ENCODE measurements at places on chromosomes 7 and 10.
A peak's percentile ranks its signal among the peaks of the same experiment; 100 is the strongest.

DNA sequence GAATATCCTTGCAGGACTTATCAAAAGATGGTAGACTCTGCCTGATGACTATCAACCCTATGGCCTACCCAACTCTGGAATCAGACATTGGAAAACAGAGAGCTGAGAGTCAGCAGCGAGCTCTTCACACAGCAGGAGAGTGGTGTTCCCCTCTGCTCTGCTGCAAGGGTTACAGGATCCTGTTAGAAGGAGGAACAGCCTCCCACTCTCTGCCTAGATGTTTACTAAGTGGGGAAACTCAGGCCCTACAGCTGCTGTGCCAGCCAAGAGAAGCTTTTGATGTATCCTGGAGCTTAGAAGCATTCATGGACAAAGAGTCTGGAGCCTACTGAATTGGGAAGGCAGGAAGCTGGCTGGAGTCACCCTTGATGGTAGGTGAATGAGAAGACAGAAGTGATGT lies 104.6 kb downstream of the ABLIM1 start:
- DNase-seq: no peak

- peak; percentile 62 for DNase-seq
These were observed 228.3 kb upstream of the TEX47 start for GRCh38 chr7:89023877-89024276.

DNA sequence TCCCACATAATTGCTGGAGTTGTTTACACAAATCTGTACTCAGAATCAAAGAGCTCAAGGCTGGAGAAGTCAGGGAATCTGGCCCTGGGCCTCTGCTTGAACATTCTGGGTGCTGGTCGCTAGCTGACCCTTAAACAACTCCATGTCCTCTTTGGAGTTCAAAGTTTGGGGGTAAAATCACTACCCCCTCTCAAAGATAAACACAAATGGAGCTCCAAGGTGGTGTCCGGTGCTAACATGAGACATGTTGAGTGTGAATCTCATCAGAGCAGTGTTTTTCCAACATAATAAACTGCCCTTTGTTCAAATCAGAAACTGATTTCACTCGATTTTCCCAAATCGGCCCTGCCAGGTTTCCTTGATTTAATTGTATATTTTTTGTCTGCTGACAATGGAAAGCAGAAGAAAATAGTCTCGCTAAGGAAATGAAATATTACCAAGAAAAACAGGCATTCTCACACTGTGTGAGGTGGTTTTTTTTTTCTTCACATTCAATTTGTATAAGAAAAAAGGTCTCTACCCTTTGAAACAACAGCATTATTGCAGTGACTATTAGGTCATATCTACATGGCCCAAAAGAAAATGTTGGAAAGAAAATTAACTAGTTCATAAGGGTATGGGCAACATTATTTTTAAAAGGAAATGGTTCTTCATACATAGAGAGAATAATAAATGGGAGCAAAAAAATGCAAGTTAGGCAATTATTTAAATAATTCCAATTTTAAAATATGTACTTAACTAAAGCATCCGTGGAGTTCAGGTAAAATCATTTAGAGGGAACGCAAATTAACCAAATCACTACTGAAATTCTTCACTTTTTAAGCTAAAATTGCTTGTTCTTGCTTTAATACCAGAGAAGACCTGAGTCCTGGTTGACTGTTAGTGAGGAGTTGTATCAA lies 56.1 kb upstream of the CAPZA2 start:
- no peak for DNase-seq

DNA sequence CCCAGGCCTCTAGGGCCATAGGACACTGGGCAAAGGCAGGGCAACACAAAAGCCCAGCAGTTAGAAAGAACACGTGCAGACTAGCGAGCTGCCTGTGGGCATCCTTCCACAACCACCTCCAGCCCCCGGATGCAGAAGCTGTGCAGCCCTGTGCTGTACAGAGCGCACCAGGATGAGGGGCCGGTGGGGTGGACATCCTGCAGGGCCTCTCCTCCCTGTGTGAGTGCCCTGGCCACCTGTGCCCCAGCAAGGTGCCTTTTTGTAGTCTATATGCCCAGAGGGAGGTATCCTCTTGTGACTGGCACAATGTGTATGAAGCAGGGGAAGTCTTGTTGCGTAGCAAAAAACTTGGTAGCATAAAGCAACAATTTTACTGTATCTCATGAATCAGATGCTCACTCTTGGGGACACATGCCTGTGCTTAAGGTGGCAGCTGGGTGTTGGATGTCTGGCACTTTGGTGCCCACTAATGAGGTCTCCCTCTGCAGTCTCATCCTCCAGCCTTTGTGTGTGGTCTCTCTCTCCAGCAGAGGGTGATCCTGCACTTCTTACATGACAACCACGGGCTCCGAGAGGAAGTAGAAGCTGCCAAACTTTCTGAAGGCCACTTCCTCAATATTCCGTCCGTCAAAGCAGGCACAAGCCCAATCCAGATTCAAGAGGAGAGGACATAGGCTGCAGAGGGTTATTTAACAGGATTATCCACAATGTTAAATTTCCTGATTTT lies 8.7 kb downstream of the NCAPG2 start:
- peak; percentile 78 for DNase-seq

- DNase-seq: no peak
These were observed 178.2 kb upstream of the ITGB1 start for GRCh38 chr10:33136271-33136670.

- DNase-seq: no peak
These were observed 56.1 kb downstream of the SP8 start for GRCh38 chr7:20730611-20731010.

DNA sequence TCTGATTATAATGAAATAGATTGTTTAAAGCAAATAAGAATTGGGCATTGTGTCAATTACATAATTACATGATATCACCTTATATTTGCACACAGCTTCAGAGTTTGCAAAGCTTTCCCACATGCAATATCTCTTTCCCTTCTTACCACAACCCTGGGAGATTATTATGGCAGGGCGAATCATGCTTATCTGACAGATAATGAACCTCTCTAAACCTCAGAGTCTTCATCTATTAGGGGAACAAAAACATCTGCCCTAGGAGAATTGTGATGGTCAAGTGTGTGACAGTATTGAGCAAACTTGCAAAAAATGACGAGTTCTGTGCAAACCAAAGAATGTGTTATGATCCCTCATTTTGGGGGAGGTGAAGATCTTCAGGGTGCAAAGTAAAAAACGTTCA lies 90.0 kb downstream of the MYOF start:
- DNase-seq: peak; percentile 51

GRCh38 chr10:44046605-44047004 lies 338.3 kb downstream of the CXCL12 start:
- peak; percentile 67 for DNase-seq

DNA sequence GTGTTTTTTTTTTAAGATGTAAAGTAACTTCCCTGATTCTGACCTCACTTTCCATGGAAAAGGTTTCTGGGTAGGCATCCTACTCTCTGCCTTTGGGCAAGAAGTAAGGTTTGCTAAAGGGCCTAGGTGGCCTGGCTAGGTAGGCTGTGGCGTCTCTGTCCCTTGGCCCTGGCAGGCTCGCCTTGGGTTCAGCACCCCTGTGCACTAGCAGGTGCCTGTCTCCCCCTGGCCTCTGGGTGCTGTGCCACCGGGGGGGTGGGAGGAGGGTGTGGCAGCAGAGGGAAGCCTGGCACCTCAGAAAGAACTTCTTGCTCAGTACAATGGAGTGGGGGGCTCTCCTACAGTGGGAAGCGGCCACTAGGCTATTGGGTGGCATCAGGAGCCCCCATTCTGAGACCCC lies 14.0 kb downstream of the TECPR1 start:
- DNase-seq: no peak

GRCh38 chr10:111835574-111835973 lies 348.0 kb downstream of the GPAM start:
- DNase-seq: peak; percentile 88

GRCh38 chr7:87047-87446 lies 105.3 kb upstream of the FAM20C start:
- DNase-seq: no peak

- DNase-seq: no peak
These were observed 151.8 kb downstream of the SFMBT2 start for GRCh38 chr10:7258948-7259523.

DNA sequence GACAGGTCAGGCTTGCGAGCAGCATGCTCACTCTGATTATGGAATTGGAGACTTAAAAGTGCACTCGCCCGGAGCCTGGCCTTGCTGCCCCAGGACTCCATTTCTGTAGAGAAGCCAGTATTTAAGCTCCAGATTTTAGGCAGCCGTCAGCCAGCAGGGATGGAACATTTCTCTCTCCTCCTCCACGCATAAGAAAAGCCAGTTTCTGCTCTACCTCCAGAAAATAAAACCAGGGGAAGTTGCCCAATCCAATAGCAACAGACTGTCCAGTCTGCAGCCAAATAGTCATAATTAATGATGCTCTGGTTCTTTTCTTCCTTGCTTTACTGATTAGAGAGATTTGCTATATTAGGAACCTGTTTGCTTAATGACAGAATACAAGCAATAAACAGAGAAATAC lies 203.2 kb downstream of the GFRA1 start:
- no peak for DNase-seq

DNA sequence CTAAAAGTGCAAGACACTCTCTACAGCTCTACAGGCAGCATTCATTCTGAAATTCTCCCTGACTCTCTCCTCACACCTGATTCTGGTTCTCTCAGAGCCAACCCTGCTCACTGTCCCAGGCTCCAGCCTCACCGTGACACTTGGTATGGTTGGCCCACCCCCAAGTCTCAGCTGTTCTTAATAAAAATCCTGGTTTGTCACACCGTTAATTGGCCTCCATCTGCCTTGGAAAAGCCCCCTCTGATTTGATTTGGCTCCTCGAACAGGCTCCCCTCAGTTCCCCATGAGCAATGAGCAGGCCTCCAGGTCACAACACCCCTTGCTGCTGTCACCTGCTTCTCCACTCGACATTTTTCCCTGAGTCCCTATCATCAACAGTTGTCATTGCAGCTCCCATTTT lies 507.3 kb upstream of the AUTS2 start:
- DNase-seq: no peak

- no peak for DNase-seq
These were observed 222.3 kb downstream of the SFMBT2 start for GRCh38 chr10:7188456-7189050.

DNA sequence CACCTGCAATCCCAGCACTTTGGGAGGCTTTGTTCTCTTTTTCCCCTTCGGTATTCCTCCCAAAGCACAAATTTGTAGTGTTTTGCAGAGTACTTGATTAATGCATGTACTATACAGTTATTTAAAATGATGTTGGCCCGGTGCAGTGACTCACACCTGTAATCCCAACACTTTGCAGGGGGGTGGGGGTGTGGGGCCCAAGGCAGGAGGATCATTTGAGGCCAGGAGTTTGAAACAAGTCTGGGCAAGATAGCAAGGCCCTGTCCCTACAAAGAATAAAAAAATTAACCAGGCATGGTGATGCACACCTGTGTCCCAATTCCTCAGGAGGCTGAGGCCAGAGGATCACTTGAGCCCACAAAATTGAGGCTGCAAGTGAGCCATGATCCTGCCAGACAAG lies 26.8 kb upstream of the FOXK1 start:
- DNase-seq: no peak

DNA sequence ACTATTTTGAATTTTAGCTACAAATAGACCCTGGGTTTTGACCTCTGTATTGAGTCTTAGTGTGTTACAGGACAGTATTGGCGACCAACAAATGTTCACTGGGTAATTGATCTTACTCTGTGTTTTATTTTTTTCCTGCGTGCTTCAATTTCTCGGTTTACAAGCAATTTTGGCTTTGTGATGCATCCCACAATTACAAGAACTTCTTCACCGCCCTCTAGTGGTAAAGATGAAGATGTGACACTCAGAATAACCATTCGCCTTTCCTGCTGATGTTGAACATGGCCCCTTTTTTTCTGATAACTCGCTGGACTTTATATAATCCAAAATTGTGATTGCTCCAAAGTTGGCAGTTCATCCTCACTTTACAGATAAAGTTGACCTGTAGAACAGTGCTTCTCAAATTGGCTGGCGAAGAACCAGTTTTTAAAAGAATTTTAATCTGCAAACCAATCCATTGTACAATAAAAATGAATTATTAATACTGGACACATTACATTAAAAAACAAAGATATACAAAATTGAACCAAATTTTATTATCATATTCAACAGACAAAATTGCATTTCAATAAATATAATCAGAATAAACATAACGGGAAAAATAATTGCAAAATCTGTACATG lies 20.2 kb upstream of the SMC3 start:
- DNase-seq: peak; percentile 65

DNA sequence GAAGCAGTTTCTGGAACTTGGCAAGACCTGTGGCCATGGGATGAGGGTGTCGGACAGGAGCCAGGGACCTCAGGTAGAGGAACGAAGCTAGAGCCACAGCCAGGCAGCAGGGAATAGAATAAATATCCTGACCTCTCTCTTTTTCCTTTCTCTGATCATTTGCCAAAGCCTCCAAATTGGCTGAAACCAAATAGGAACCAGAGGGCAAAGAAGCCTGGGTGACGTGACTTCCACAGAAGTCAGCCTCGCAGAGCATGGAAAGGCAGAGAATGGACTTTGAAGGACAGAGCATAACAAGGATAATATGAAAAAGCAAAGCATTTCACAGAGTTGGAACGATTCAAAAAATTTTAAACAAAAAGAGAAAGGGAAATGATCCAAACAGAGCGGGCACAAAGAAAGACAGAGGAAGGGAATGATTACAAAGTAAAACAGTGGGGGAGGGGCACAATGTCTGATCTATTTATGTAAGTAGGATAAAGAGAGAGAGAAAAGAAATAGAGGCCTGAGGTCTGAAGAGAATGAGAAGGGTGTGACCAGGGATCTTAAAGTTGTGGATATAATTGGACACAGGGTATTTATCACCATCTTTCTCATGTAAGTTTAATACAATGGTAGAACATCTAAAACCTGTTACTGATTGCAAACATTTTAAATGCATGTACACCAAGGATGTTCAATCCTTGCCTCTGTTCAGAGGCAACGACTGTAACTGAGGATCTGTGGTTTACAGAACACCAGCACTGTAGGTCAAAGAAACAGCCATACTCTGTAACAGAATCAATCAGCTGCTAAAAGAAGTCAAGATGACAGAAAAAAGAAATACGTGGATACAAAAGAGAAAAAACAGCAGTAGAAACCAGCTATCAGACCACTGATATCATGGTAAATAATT lies 4.5 kb upstream of the ZEB1 start:
- peak; percentile 9 for DNase-seq

GRCh38 chr10:130066743-130067142 lies 43.9 kb downstream of the C10orf143 start:
- no peak for DNase-seq

GRCh38 chr10:82914655-82915136 lies 1039.7 kb downstream of the NRG3 start:
- no peak for DNase-seq

GRCh38 chr10:5442065-5442989 lies 30.0 kb downstream of the NET1 start:
- no peak for DNase-seq

DNA sequence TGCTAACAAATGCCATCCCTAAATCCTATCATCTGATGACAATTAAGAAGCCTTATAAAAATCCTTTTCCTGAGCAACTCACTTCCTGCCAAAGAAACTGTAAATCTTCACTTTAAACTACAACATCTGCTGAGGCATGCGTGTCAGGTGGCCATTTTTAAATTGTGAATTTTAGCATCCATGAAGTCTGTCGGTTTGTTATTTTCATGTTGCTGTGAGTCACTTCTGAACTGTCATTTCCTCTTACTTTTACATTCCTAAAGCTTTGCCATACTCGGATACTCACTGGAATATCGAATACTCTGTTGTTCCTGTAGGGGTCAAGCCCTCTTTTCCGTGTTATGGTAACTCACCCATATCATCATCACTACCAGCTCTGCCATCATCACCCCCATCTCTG lies 34.3 kb upstream of the TMEM26 start:
- peak; percentile 76 for DNase-seq

All from fibroblast of skin of back (primary cell).